ENCODE measurements at places on chromosomes 6 and 20.
A peak's percentile ranks its signal among the peaks of the same experiment; 100 is the strongest.

DNA sequence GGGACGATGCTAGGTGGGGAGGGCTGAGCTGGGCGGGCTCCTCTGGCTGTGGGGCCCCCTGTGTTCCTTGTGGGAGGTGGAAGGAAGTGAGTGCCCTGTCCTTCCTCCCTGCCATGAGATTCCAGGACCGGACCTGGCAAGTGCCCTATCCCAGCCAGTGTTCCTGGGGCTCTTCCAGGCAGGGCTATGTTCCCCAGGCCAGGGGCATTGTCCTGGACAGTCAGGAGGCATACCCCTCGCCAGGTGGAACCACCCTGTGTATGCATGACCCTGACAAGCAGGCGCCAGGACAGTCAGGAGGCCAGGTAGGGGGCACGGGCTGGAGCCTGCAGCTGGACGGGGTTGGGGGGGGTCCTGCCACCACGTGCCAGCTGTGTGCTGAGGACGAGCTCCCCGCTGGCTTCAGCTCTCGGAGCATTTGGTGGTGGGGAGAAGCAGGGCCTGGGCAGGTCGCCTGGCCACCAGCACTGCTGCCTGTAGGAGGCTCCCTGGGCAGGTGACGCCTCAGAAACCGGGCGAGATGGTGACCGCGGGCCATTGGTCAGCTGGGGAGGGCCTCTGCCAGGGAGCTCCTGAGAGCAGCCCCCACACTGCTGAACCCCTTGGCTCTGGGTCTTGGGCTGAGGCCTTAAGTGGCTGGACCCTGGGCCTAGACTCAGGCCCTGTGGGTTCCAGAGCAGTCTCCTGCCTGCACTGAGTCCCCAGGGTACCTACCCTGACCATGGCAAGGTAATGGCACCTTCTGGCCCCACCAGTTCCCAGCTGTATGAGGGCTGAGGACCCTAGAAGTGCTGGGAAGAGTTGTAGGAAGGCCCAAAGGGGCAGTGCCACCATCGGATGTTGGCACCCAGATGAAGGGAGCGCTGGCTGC lies 694 bp downstream of the SLC17A9 start:
- peak; percentile 69 for DNase-seq

- DNase-seq = no peak
Measured at GRCh38 chr20:1414982-1415381, 22.1 kb upstream of the FKBP1A start.

DNA sequence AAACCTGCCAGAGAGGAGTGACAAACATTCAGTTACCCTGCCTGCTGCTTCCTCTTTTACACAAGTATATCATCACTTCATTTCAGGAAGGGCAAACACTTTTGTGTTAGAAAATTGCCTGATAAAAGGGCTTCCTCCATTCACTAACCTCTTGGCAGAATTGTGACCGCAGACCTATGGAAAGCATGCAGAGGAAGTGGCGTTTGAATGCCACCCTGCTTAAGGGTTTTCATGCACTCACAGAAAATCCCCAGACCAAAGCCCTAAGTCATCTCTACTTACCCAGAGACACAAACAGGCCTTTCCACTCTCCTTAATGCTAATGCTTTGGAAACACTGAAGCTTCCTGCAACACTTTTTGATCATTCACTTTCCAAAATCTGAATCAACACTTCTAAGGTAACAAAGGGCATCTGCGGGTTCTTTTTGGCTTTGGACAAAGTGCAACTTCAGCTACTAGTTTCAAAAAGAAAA lies 22.1 kb upstream of the RALGAPA2 start:
- no peak for DNase-seq

DNA sequence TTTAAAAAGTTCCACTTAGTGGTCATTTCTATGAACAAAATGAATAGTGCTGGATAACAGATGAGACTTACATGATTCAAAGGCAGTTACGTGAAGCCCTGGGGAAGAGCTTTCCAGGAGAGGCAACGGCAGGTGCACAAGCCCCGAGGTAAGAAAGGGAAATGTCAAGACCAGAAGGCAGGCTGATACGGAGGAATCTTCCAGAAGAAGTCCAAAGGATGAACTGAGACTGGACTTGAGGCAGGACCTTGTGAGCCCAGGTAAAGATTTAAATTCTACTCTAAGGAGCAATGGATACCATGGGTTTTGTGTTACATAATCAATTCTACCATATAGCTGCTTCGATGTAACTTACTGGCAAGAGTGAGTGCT lies 164.6 kb downstream of the BCAS1 start:
- DNase-seq = no peak

GRCh38 chr6:112245511-112246203 lies 8.7 kb downstream of the LAMA4 start:
- no peak for DNase-seq

DNA sequence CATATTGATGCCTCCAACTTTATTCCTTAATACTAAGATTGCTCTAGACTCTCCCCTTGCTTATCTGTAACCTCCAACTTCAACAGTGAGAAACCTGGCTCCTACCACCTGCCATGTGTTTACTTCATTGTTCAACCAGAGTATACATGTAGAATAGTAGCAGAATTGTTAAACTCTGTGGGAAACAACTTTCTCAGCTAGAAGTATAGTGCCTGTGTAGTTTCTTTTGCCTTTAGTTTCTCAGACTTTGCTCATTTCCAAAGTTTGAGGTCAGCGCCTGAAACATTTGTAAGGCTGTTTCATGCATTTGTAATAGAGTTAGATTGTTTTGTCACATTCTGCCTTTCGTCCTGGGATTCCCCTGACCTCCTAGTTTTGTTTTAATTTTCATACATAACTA lies 34.9 kb upstream of the HECA start:
- DNase-seq = no peak

DNA sequence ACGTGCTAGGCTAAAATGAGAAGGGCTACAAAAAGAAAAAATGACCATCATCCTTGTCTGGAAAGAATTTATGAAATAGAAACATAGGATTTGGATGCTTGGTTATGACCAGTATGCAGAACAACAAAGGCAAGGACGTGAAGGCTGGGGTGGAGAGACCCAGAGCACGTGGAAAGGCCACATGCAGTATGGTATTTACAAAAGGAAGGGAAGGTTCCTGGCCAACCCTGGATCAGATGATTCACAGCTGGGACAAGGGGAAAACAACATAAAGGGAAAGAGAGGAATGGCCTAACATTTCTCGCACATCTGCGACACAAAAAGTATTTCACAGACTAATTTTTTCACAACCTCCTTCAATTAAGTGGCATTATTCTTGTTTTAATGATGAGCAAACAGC lies 8.2 kb downstream of the STX7 start:
- DNase-seq = no peak

GRCh38 chr6:55131616-55132015 lies 42.7 kb upstream of the HCRTR2 start:
- no peak for DNase-seq

GRCh38 chr6:15712797-15713196 lies 50.0 kb upstream of the DTNBP1 start:
- DNase-seq = no peak

DNA sequence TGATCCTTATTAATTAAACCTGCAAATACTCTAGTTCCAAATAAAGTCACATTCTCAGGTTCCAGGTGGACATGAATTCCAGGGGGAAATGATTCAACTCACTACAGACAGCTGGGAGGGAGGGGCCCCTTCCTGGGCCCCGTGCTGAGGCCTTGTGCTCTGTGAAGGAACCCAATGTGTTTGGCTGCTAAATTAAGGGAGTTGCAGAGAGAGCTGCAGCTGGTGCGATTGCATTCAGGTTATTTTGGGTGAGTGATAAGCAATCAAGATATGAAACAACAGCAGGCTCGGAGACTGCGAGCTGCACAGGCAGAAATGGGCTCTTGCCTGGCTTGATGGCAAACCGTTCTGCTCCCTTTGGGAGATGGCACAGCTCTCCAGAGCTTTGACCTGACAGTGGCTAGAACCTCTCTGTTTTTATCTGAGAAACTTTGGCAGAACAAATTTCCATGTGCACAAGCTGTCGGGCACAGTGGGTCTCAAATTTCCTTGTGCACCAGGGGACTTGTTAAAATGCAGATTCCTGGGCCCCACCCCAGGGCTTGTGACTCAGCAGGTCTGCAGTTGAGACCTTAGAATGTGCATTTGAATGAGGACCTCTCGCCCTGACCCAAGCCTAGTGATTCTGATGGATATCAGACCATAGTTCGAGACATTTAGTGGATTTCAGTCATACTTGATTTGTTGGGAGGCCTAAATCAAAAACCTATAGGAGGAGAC lies 9.8 kb downstream of the MAPK13 start:
- DNase-seq = no peak
